ENCODE measurements at places on chromosomes 7 and 10. TPM values are rescaled to one million over a fixed set of nuclear protein-coding genes. Genes with fewer than 3 reads are reported as not detected.

DNA sequence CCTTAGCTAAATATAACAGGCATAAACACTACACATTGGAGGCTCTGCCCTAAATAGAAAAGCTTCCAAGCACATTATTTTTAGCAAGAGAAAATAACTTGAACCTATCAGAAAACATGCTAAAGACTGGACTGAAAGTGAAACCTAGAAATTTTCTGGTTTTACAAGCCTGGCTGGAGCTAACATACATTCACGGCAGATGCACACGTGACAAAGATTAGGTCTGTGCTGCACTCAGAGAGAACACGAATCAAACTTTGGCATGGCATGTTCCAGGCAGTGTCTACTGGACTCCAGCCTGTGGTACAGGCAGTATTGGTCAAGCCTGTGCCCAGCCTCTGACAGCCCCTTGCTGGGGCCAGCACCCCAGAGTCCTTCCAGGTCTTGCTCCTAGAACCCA lies 94.1 kb upstream of the PCBD1 start:
- no peak for DNase-seq

Gene MINPP1
- total RNA-seq, result 16.9 TPM

Gene PDIA4
- 304 TPM for total RNA-seq

Gene GPR26
- total RNA-seq, result not detected

Gene CNTNAP2
- total RNA-seq, result not detected

Gene PNLIP
- not detected for total RNA-seq

DNA sequence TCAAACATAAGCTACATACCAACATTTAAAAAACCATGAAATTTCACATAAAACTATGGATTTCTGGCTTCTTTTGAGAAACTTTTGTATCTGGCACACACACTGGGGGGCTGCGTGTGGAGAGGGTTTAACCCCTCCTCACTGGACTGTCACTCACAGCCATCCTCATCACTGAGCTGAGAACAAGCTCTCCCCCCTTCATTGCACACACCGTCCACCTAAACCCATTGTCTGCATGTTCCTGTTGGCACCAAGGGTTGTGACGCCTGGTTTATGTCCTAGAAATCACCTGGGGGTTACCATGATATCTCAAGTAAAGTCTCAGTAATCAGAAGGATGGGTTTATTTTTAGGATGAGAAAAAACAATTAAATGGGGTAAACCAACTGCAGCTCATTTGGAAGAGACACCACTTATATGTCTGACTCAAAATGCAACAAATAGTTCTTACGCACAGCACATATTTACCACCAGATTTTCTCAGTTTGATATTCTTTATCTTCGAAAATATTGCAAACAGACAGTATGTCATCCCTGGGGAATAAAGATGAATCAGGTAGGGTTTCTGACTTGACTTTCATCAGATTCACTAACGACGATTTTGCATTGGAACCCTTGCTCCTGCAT lies 218.5 kb upstream of the KLF6 start:
- DNase-seq, result no peak

DNA sequence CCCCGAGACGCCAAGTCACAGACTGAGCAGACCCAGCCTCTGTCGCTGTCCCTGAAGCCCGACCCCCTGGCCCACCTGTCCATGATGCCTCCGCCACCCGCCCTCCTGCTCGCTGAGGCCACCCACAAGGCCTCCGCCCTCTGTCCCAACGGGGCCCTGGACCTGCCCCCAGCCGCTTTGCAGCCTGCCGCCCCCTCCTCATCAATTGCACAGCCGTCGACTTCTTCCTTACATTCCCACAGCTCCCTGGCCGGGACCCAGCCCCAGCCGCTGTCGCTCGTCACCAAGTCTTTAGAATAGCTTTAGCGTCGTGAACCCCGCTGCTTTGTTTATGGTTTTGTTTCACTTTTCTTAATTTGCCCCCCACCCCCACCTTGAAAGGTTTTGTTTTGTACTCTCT lies 215.6 kb downstream of the TCF7L2 start:
- DNase-seq, result no peak

DNA sequence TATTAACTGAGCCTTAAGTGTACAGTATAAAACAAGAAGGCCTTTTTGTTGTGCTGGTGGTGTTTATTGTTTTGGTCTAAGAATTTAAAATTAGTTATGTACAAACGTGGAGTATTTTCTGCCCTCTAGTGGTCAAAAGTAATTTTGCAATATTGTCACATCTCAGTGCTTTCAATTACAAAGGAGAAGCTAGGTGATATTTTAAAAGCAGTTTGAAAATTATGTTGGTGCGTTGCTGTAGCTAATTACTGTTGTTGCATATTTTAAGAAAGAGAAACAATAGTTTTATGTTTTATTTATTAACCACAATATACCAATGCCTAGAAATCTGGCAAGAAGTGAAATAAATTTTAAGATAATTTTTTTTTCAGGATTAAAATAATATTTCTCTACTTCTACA lies 11.4 kb downstream of the NPVF start:
- DNase-seq, result peak; percentile 38

GRCh38 chr7:137968890-137969289 lies 33.0 kb downstream of the CREB3L2 start:
- DNase-seq, result no peak

DNA sequence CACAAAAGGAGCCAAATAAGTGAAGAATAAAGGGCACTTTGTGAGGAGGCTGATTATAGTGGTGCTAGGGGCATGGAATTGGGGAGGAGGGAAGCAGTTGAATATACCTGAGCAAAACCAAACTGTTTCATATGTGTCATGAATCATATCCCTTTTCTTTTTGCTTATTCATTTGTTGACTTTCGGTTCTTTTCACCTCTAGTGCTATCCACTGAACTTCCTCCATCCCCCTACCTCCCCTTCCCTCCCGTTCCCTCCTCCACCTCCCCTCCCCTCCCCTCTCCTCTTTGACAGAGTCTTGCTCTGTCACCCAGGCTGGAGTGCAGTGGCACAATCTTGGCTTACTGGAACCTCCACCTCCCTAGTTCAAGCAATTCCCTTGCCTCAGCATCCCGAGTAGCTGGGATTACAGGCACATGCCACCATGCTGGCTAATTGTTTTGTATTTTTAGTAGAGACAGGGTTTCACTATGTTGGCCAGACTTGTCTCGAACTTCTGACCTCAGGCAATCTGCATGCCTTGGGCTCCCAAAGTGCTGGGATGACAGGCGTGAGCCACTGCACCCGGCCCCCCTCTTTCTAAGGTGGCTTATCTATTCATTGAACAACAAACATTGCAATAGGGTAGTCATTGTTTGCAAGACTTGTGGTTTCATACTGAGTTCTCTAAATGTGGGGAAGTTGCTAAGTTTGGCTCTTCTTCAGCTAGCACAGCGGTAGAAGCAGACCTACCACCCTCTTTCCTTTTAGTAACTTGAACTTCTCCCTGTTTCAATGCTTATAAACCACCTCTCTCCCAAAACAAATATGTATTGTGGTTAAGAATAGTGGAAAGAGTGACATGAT lies 150.4 kb upstream of the PRPS1L1 start:
- DNase-seq, result no peak

DNA sequence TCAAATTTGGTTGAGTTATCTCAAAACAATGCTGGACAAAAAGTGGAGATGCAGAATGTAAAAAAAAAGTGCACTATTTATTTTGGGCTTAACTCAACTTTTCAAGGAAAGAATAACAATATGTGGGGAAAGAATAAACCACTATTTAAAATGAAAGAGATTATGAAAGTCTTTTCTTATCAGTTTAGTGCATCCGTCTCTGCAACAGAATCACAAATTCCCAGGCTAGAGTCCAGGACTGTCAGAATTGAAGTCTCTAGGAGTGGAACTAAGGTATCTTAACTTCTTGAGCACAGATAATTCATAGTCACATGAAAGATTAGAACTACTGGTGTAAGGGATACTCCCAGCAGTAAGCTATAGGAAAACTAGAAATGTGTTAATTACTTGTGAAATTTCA lies 1200.3 kb upstream of the LRRN3 start:
- no peak for DNase-seq

- DNase-seq, result peak; percentile 89
Measured at GRCh38 chr10:119199231-119199992, 8.0 kb upstream of the GRK5 start.

DNA sequence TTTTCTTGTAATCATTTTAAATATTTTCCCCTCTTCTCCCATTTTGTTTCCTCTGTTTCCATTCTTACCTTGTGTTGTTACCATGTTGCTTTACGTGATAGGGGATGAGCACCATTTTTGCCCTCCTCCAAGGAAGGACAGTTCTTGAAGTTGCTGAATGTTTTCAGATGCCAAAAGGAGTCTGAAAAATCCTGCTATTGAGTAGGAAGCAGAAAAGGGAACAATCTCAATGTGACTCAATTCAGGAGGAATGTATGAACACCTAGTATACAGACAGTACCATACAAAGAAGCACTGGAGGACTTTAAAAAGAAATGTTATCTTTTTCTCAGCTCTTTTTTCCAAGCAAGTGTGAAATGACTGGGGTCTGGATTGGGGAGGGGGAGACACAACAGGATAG lies 5.1 kb upstream of the NAMPT start:
- peak; percentile 48 for DNase-seq

GRCh38 chr10:124619195-124619594 lies 125.0 kb downstream of the FAM53B start:
- peak; percentile 20 for DNase-seq

Gene ATOH7
- not detected for total RNA-seq

GRCh38 chr7:104931181-104931781 lies 82.7 kb upstream of the KMT2E start:
- DNase-seq, result no peak

Gene IDI2
- total RNA-seq, result not detected

DNA sequence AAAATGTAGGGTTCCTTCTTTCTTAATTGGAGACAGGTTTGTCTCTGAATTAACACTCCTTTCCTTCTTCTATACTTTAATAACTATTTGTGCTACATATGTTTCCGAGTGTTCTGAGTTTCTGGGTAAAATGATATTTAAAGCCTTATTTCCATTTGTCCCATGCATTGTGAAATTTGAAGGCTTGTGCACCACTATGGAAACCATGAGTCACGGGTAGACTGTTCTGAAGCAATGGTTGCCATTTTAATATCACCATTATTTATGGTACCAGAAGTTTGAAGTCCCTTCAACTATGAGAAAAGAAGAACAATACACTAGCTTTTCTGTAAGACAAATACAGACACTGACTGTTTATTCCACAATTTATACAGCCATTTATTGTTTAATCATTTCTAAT lies 44.7 kb upstream of the ZEB1 start:
- DNase-seq, result peak; percentile 42

DNA sequence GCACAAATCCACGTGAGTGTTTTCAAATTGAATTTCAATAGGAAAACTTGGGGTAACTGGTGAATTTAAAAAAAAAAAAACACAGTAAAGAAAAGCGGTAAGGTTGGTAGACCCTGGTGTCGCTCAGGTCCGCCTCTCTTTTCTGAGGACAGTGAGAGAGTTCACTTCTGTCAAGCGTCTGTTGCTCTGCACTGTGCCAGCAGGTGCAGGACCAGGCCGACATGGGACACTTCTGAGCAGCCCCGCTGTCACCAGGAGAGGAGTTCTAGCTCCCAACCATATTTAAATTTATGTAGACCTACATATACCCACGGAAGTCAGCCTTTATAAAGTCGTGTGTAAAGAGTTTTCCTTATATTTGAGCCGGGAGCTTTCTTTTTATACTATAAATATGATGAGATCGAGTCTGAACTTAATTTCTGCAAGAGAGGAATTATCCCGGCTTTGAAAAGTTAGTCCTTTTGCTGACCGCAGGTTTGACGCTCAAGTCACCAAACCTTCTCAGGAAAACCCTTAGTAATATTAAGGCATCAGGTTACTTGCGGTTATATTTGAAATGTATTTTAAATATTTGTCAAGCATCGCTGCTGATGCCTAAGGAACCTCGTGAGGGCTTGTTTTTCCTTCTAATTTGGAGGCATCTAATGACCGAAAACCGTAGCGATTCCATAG lies 531 bp downstream of the IKZF1 start:
- no peak for DNase-seq

Gene CCL24
- not detected for total RNA-seq

Measured in IMR-90 (cell line).